ENCODE measurements at places on chromosomes 1 and 21. TPM values are rescaled to one million over a fixed set of nuclear protein-coding genes. Genes with fewer than 3 reads are reported as not detected.

Gene IRF6
- 118 TPM for total RNA-seq

Gene REN
- 0.36 TPM for total RNA-seq

- H3K36me3 ChIP-seq, result no peaks in the 10 kb centered on the region
- no peak for DNase-seq
- no peak overlapping the region for H3K27ac ChIP-seq
- H3K4me3 ChIP-seq, result no peak overlapping the region
- H3K4me1 ChIP-seq, result no peaks in the 10 kb centered on the region
Observed at GRCh38 chr1:161733526-161733925, 12.2 kb downstream of the FCRLB start.

- H3K36me3 ChIP-seq, result no peaks in the 10 kb centered on the region
- H3K4me1 ChIP-seq, result peaks cover 7% of the 10 kb centered on the region
- no peak overlapping the region for H3K4me3 ChIP-seq
- no peaks in the 10 kb centered on the region for H3K27me3 ChIP-seq
Observed at GRCh38 chr1:54884135-54884586, 2.8 kb downstream of the DHCR24 start.

DNA sequence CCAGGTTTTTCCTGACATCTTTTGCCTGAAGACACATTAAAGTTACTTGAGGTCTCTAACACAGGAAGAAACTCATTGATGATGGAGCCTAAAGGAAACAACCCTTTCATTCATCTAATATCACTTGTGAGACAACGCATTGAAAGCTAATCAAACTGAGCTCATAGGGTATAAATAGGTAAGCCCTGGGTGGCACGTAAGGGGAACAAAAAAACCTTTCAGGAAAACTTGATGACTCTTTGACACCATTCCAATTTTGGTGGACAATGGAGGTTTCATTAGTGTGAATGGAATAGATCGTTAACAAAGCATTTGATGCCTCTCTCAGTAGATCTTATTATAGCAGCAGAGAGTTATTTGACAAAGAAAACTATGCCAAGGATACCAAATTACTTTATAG lies 80.7 kb upstream of the DUSP10 start:
- no peak overlapping the region for H3K27ac ChIP-seq
- no peak for DNase-seq
- no peaks in the 10 kb centered on the region for H3K36me3 ChIP-seq
- H3K4me1 ChIP-seq, result no peaks in the 10 kb centered on the region
- no peaks in the 10 kb centered on the region for H3K27me3 ChIP-seq

Gene FMO1
- 0.28 TPM for total RNA-seq

DNA sequence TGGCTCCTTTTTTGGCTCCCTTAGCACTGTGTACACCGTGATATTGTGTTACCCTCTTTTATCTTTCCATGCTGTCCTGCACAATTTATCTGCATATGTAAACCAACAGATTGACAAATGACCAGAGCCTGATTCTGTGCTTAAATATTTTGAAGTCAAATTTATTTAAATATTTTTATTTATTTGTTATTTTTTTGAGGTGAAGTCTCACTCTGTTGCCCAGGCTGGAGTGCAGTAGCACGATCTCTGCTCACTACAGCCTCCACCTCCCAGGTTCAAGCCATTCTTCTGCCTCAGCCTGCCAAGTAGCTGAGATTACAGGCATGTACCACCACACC lies 12.8 kb downstream of the PMF1 start:
- H3K36me3 ChIP-seq, result peaks cover 4% of the 10 kb centered on the region
- no peaks in the 10 kb centered on the region for H3K27me3 ChIP-seq
- no peak for DNase-seq
- no peak overlapping the region for H3K27ac ChIP-seq

Gene LDLRAD2
- total RNA-seq, result 1.6 TPM

Gene ELF3
- 191 TPM for total RNA-seq

GRCh38 chr1:232655746-232656085 lies 25.8 kb upstream of the SIPA1L2 start:
- no peaks in the 10 kb centered on the region for H3K27me3 ChIP-seq
- H3K4me1 ChIP-seq, result no peaks in the 10 kb centered on the region
- no peak for DNase-seq

- no peak for DNase-seq
- no peak overlapping the region for H3K27ac ChIP-seq
- H3K4me3 ChIP-seq, result no peak overlapping the region
- no peaks in the 10 kb centered on the region for H3K36me3 ChIP-seq
Observed at GRCh38 chr1:47675721-47676120, 237.9 kb downstream of the FOXD2 start.

DNA sequence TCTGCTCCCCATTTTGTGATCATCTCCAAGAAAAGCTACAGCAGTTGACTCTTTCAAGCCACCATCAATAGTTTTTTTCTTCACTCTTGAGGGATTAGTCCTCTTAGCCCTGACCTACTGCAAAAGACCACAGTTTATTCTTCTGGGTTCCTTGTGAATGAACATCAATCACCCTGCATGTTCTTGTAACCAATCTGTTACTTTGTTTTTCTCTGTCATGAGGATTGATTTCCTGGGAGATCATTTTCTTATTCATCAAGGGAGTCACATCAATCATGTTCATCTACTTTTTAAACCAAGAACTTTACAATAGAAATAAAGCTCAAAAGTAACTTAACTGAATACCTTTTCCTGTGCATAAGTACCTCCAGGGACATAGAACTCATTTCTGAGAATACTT lies 21.8 kb downstream of the ILDR2 start:
- no peaks in the 10 kb centered on the region for H3K36me3 ChIP-seq
- H3K27me3 ChIP-seq, result no peaks in the 10 kb centered on the region
- no peak overlapping the region for H3K27ac ChIP-seq
- H3K4me1 ChIP-seq, result no peaks in the 10 kb centered on the region
- no peak for DNase-seq

GRCh38 chr1:11068600-11069473 lies 9.0 kb upstream of the SRM start:
- H3K36me3 ChIP-seq, result peaks cover 19% of the 10 kb centered on the region
- H3K4me3 ChIP-seq, result no peak overlapping the region
- no peak for DNase-seq
- no peaks in the 10 kb centered on the region for H3K27me3 ChIP-seq
- H3K27ac ChIP-seq, result no peak overlapping the region
- H3K4me1 ChIP-seq, result peaks cover 7% of the 10 kb centered on the region

GRCh38 chr1:247681288-247681897 lies 1.9 kb upstream of the OR13G1 start:
- DNase-seq, result peak; percentile 8
- H3K27me3 ChIP-seq, result no peaks in the 10 kb centered on the region
- no peaks in the 10 kb centered on the region for H3K4me1 ChIP-seq
- no peak overlapping the region for H3K4me3 ChIP-seq

DNA sequence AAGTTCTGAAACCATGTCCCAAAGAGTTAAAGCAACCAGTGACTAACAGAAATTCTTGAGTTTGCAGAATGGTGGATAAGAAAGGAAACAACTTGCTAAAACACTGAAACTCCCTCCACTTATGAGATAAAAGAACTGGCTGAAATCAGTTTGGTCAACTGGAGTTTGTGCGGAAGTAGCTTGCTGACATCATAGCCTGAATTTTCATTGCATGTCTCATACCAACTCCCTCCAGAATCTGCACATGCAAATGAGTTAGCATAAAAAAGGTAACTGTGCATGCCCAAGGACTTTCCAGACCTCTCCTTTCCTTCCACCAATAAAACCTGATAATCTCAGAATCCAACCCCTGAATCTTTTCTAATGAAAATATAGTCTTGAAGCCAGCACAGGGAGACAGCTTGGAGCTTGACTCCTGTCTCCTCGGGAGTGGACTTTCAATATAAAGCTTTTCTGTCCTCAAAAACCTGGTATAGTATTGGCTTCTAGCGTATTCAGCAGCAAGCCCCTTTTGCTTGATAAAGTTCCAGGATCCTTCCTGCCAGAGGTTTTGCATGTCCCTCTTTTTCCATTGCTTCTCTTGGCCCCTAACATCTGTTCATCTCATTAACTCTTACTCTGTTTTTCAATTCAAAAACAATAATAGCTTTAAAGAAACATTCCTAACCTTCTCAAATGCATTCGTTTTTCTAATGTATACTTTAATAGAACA lies 785.8 kb upstream of the ADGRL4 start:
- DNase-seq, result no peak
- H3K36me3 ChIP-seq, result no peaks in the 10 kb centered on the region
- no peak overlapping the region for H3K27ac ChIP-seq

GRCh38 chr1:7501723-7502603 lies 269.1 kb upstream of the VAMP3 start:
- no peak overlapping the region for H3K27ac ChIP-seq
- no peaks in the 10 kb centered on the region for H3K4me1 ChIP-seq
- no peaks in the 10 kb centered on the region for H3K36me3 ChIP-seq
- DNase-seq, result no peak
- H3K27me3 ChIP-seq, result no peaks in the 10 kb centered on the region
- no peak overlapping the region for H3K4me3 ChIP-seq

GRCh38 chr1:48743480-48743879 lies 33.2 kb downstream of the BEND5 start:
- no peaks in the 10 kb centered on the region for H3K4me1 ChIP-seq
- H3K4me3 ChIP-seq, result no peak overlapping the region
- DNase-seq, result no peak
- no peak overlapping the region for H3K27ac ChIP-seq
- H3K27me3 ChIP-seq, result no peaks in the 10 kb centered on the region
- H3K36me3 ChIP-seq, result no peaks in the 10 kb centered on the region

Gene COL11A1
- total RNA-seq, result not detected

GRCh38 chr1:51919684-51920083 lies 41.2 kb upstream of the NRDC start:
- H3K27me3 ChIP-seq, result no peaks in the 10 kb centered on the region
- DNase-seq, result no peak
- no peaks in the 10 kb centered on the region for H3K36me3 ChIP-seq
- H3K4me3 ChIP-seq, result no peak overlapping the region

Gene ITPKB
- total RNA-seq, result 47.5 TPM

Gene LRRC38
- total RNA-seq, result 0.45 TPM

GRCh38 chr1:67137307-67137753 lies 2.6 kb upstream of the C1orf141 start:
- DNase-seq, result no peak
- no peak overlapping the region for H3K27ac ChIP-seq
- no peak overlapping the region for H3K4me3 ChIP-seq
- H3K27me3 ChIP-seq, result no peaks in the 10 kb centered on the region
- no peaks in the 10 kb centered on the region for H3K36me3 ChIP-seq

Gene ITLN2
- 2.4 TPM for total RNA-seq

- no peaks in the 10 kb centered on the region for H3K27me3 ChIP-seq
- no peak overlapping the region for H3K4me3 ChIP-seq
- no peaks in the 10 kb centered on the region for H3K4me1 ChIP-seq
- no peak for DNase-seq
Observed at GRCh38 chr1:238177351-238177750, 286.6 kb upstream of the ZP4 start.

Gene PARP1
- total RNA-seq, result 197 TPM

DNA sequence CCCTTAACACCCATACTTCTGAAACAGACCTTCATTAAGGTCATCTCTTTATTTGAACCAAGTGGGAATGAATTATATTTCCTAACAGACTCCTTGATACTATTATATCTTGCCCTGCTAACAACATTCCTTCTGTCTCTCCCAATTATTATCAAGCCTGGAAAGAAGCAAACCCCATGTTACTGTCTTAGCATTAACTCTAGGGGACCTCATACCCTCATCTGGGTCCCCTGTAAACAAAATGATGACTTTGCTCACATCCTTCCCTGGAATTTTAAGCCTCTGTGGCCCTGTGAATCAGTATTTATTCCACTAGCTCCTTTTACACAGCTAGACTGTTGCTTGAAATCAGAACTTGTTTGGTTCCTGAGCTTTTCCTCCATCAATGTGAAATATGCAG lies 38.3 kb upstream of the BCL10 start:
- no peak for DNase-seq
- no peak overlapping the region for H3K4me3 ChIP-seq
- H3K27ac ChIP-seq, result peak overlapping the region; percentile 60
- no peaks in the 10 kb centered on the region for H3K36me3 ChIP-seq
- H3K4me1 ChIP-seq, result peaks cover 6% of the 10 kb centered on the region

Gene C1QA
- total RNA-seq, result 83.7 TPM

GRCh38 chr1:116585886-116586285 lies 15.1 kb upstream of the CD58 start:
- no peaks in the 10 kb centered on the region for H3K36me3 ChIP-seq
- peaks cover 4% of the 10 kb centered on the region for H3K4me1 ChIP-seq
- no peak for DNase-seq
- H3K27ac ChIP-seq, result no peak overlapping the region

Gene CCDC17
- total RNA-seq, result 1.3 TPM

DNA sequence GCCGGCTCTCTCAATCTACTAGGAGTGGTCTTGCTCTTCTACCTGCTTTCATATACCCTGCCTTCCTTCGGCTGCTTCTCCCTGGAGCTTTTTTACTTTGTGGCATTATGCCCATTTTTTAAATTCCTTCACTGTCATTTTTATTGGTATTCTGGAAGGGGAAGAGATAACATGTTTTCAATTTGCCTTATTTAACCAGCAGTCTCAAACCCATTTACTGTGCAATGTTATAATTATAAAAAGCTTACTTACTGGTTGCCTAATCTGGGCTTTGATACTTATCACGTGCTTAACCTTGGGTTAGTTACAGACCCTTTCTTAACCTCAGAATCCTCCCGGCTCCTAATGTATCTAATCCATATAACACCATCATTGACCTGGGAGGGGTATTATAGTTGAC lies 128.1 kb downstream of the SIPA1L2 start:
- no peaks in the 10 kb centered on the region for H3K4me1 ChIP-seq
- no peaks in the 10 kb centered on the region for H3K27me3 ChIP-seq
- H3K4me3 ChIP-seq, result no peak overlapping the region

DNA sequence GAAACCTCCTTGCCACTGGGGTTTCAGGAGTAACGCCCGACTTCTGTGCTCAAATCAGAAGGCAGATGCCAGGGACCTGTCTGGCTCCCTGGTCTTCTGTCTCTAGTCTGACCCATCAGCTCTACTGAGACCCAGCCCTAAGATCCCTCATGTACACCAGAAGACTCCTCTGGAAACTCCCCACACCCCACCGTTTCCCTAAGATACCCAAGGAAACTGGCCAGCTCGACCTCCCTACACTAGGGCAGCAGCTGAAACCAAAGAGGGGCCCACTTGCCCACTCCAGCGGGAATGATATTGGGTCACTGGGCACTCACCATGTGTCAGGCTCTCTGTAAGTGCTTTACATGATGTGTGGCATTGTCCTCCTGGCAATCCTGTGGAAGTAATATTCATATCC lies 469 bp upstream of the S100A16 start:
- no peaks in the 10 kb centered on the region for H3K27me3 ChIP-seq
- no peak overlapping the region for H3K4me3 ChIP-seq
- no peak for DNase-seq

GRCh38 chr1:53334312-53334711 lies 6.4 kb upstream of the LRP8 start:
- peak; percentile 1 for DNase-seq
- no peaks in the 10 kb centered on the region for H3K36me3 ChIP-seq
- no peak overlapping the region for H3K27ac ChIP-seq
- H3K4me3 ChIP-seq, result no peak overlapping the region
- no peaks in the 10 kb centered on the region for H3K4me1 ChIP-seq

Gene LIN28A
- 0.17 TPM for total RNA-seq

Data from prostate gland (tissue), 2 donors.